Activated CD4-positive, alpha-beta T cell treated with anti-CD3 and anti-CD28 coated beads for 36 hours (primary cell): ENCODE measurements at places on chromosomes 3 and 15. TPM values are rescaled to one million over a fixed set of nuclear protein-coding genes. Genes with fewer than 3 reads are reported as not detected.

ADGRG7 gene
- total RNA-seq = not detected

SLC12A1 gene
- total RNA-seq = not detected

MANF gene
- 129 TPM for total RNA-seq

ERICH6 gene
- total RNA-seq = 0.58 TPM

FAH gene
- total RNA-seq = 44.3 TPM

HTR3C gene
- total RNA-seq = not detected

PLA2G4E gene
- not detected for total RNA-seq

MIX23 gene
- 148 TPM for total RNA-seq

EFCC1 gene
- 0.39 TPM for total RNA-seq

CCR3 gene
- not detected for total RNA-seq

IDH2 gene
- total RNA-seq = 182 TPM

- DNase-seq = no peak
Observed at GRCh38 chr3:173889596-173889995, 492.1 kb downstream of the NLGN1 start.

DNA sequence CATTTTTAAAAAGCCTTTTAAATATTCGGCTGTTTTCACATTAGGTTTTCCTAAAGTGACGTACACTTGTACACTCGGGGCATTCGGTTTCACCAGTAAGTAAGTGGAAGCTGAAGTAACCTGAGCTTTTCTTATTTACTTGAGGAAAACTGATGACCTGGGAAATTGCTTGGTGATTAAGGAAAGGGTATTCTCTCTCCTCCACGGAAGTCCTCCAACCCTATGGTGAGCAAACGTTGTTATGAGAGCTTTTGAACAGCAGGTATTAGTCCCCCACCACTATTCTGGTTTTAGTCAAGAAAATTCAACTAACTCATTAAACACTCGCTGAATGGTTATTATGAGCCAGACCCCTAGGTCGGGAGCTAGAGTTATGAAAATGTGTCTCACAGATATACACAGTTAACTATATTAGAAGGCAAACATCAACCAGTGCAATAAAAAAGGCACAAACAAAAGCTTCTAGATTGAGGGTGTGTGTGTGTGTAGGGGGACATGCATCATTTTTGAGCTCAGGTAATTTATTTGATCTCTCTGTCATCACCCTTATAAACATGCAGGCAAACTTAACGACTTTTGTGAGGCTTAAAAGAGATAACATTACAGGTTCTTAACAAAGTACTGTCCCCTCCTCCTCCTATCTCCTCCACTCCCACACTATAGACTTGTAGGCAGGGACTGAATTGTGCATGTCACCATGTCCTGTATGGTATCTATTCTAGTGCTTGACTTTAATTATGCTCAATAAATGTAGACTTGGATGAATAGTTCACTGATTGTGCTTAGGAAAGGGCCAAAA lies 143.3 kb upstream of the MB21D2 start:
- DNase-seq = no peak

- no peak for DNase-seq
Observed at GRCh38 chr3:152278756-152279427, 10.2 kb downstream of the MBNL1 start.

DNA sequence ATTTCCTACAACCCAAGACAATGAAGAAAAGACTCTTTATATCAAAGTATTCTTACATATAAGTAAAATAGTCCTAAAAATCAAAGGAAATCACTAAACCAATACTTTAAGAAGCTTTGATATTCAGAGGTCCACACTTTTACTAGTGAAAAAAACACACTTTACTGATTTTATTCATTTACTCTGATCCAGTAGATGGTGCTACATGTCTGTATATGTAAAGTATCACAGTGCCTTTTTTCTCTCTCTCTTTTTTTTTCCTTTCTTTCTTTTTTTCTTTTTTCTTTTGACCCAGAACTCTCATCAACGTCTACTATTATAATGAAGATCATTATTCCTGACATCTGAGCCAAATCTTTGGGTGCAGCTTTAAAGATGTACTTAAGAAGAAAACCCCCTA lies 10.8 kb upstream of the CCDC39 start:
- DNase-seq = no peak

DNA sequence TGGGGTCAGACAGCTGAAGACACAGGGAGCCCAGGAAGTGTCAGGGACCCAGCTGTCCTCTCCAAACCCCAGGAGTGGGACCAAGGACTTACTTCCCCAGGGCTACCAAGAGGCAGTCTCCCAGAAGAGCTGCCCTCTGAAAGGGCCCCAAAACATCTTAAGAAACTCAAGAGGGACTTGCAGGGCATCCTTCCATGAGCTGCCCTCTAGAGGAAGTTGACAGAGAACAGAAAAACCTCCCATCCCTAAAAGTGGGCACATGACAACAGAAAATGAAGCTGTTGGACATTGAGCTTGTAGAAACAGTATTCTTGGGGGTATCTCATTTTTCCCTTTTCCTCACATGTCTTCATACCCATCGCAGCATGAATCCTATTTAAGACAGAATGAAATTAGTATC lies 58.9 kb downstream of the MECOM start:
- no peak for DNase-seq

- DNase-seq = no peak
Observed at GRCh38 chr3:4996223-4996765, 17.1 kb downstream of the BHLHE40 start.

- DNase-seq = no peak
Observed at GRCh38 chr3:29486096-29486495, 205.2 kb downstream of the RBMS3 start.

- DNase-seq = peak; percentile 46
Observed at GRCh38 chr15:60546744-60547143, 67.8 kb upstream of the ICE2 start.

- DNase-seq = no peak
Observed at GRCh38 chr3:103127737-103128136, 692.9 kb downstream of the ZPLD1 start.

- no peak for DNase-seq
Observed at GRCh38 chr15:83012076-83012426, 612 bp upstream of the C15orf40 start.

- DNase-seq = no peak
Observed at GRCh38 chr3:43361077-43361476, 74.7 kb downstream of the SNRK start.

GRCh38 chr3:10762611-10763247 lies 53.3 kb upstream of the SLC6A11 start:
- DNase-seq = no peak

DNA sequence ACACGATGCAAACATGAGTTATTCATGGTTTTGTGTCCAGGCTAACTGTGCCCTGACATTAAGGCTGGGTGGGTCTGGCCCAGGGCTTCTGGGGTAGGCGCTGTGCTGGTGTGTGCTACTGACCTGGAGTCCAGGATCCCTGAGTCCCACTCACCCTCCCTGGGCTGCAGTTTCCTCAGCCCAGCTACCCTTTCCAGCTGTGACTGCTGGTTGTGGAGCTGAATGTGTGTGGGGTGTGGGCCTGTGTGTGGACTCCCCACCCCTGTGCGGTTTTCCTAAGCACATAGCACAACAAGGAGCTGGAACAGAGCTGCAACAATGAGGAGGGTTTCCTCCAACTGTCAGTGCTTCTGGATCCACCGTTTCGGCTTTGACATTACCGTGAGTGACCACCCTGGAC lies 38.0 kb downstream of the SMAD3 start:
- DNase-seq = no peak

DNA sequence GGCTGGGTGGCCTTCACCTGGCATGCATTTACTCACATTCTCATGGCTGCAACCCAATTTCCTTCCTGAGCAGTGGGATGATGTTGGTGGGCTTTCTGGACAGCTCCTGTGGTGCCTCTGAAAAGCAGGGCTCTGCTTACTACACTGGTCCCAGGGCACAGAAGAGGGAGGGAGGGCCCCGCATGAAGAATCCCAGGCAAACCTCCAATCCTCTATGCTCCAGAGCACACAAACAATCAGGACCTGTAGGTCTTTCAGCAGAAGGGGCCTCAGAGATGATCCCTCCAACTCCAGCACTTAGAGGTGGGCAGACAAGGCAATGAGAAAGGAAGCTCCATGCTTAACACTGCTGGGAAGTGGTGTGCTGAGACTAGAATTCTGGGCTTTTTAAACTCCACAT lies 231.7 kb upstream of the ICE2 start:
- DNase-seq = no peak

- DNase-seq = no peak
Observed at GRCh38 chr3:52039846-52040245, 16.5 kb downstream of the DUSP7 start.

DNA sequence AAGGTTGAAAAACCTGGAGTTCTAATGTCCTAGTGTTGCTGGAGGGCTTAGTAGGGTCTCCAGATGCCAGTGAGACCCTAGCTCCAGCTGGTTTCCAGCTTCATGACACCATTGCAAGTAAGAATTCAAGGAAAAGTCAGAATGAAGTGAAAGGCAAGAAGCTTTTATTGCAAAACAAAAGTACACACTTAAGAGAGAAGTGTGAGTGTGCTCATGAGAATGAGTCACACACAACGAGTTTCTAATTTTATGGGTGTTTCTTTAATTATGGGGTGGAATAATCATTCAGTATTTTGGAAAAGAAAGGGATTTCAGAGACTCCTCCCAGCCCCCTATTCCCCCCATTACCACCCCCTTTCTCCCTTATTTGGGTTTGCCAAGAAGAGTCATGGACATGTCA lies 24.6 kb upstream of the ZNF502 start:
- DNase-seq = no peak

- DNase-seq = no peak
Observed at GRCh38 chr3:110905121-110905520, 166.5 kb upstream of the NECTIN3 start.

- no peak for DNase-seq
Observed at GRCh38 chr3:188594139-188594538, 440.2 kb downstream of the LPP start.

GRCh38 chr3:24679429-24679828 lies 184.8 kb upstream of the THRB start:
- no peak for DNase-seq

DNA sequence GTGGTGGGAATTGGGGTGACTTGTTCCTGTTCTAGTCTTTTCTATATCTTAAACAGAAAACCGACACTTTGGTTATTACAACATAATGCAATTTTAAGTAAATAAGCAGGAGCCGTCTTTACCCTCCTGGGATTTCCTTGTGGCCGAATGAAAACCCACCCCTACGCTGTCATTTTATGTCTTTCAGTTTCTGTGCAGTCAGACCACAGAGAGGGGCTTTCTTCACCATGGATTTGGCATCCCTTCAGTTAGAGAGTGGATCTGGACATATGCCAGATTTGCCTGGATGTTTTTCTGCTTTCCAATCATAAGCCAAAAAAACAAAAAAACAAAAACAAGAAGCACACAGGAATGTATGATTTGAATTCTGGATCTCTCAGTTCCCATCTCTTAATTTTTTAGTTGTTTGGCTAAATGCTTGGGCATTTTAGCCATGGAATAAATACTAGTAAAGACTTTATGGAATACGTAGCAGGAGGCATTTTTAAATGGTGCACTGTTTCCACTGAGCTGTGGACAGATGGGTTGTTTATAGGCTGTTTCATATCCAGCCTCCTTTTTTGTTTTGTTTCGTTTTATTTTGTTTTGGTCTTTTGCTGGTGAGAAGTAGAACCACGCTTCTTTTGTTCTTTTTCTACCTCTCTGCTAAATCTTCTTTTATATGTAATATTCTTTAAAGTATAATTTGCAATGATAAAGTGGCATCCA lies 272.9 kb downstream of the FEZF2 start:
- no peak for DNase-seq

DNA sequence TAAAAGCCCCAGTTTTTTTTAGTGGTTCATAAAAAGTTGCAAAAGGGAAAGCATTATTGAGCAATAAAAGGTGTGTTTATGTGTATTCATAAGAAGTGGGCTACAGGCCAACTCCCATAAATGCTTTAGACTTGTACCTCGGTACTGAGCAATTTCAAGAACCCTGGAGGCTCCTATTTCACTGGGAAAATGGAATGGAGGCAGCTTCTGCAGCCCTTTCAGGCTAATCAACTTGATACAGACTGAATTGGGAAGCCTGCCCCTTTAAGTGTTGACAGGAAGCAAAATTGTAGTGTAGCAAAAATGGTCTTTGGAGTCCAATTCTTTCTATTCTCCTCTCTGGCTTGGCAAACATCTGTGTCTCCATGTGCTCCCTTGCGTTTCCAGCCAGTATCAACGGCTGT lies 118.8 kb downstream of the ECT2 start:
- DNase-seq = no peak

- no peak for DNase-seq
Observed at GRCh38 chr3:195107593-195107992, 163.4 kb downstream of the XXYLT1 start.
